Smooth muscle cell of bladder (primary cell): ENCODE measurements at places on chromosomes 4 and X. TPM values are rescaled to one million over a fixed set of nuclear protein-coding genes. Genes with fewer than 3 reads are reported as not detected.

The MAGED4 gene
- 43.0 and 45.2 TPM in 2 replicates for total RNA-seq

The FAT1 gene
- total RNA-seq = 132 and 358 TPM in 2 replicates

The TAF1 gene
- total RNA-seq = 35.7 and 43.3 TPM in 2 replicates

The SSX7 gene
- not detected in 2 replicates for total RNA-seq

The PPEF2 gene
- total RNA-seq = not detected in 2 replicates

The AMMECR1 gene
- total RNA-seq = 7.7 and 11.1 TPM in 2 replicates

The RBM3 gene
- 76.8 and 295 TPM in 2 replicates for total RNA-seq

The EVC gene
- total RNA-seq = 34.8 and 36.8 TPM in 2 replicates

The SLC2A9 gene
- 3.6 and 4.3 TPM in 2 replicates for total RNA-seq

The RHOXF2 gene
- total RNA-seq = not detected in 2 replicates

The TCEAL1 gene
- 15.1 and 22.6 TPM in 2 replicates for total RNA-seq

The EIF1AX gene
- total RNA-seq = 17.9 and 18.3 TPM in 2 replicates

The IBSP gene
- total RNA-seq = not detected in 2 replicates

The PDCL2 gene
- not detected in 2 replicates for total RNA-seq

The PYURF gene
- total RNA-seq = 69.3 and 72.4 TPM in 2 replicates

The DMRTC1B gene
- not detected in 2 replicates for total RNA-seq

The SSR4 gene
- total RNA-seq = 163 and 186 TPM in 2 replicates

The GLRB gene
- total RNA-seq = 5.8 and 10.2 TPM in 2 replicates

The ARHGAP6 gene
- total RNA-seq = 2.4 and 8.7 TPM in 2 replicates

The PPEF1 gene
- 0.18 and 0.85 TPM in 2 replicates for total RNA-seq

The ARL9 gene
- total RNA-seq = 0.28 and 0.46 TPM in 2 replicates

The ADGRL3 gene
- 0.09 and 0.28 TPM in 2 replicates for total RNA-seq
